ENCODE measurements at places on chromosomes 13 and 19.

GRCh38 chr13:110634558-110634957 lies 19.2 kb downstream of the NAXD start:
- DNase-seq: peak; percentile 11

GRCh38 chr19:32651729-32652140 lies 23.2 kb downstream of the ANKRD27 start:
- peak; percentile 27 for DNase-seq

DNA sequence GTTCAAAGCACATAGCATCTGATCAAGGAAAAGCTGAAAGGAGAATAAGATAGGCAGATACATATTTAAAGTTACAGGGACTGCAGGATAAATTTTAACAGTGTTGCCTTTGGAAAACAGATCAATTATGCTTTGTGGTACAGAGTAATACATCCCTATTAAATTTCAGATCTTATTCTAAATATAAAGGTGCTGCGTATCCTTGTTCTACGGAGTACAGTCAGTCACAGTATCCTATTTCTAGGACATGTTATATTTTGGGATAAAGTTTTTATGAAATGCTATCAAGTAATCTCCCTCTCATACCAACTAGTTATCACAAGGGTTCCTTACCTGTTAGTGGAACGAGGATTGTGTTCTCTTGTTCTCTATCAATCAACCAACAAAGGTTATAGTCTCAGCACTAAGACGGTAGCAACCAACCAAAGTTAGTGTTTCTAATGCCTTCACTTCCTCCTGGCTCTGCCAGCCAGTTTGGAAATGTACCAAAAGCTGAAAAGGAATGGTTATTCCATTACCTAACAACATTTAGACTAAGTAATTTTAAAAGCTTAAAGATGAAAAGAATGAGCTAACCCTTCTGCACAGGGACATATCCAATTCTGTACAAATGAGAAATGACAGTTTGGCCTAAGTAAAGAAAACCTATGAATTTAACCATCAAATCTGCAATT lies 35.2 kb downstream of the TSC22D1 start:
- peak; percentile 8 for DNase-seq

DNA sequence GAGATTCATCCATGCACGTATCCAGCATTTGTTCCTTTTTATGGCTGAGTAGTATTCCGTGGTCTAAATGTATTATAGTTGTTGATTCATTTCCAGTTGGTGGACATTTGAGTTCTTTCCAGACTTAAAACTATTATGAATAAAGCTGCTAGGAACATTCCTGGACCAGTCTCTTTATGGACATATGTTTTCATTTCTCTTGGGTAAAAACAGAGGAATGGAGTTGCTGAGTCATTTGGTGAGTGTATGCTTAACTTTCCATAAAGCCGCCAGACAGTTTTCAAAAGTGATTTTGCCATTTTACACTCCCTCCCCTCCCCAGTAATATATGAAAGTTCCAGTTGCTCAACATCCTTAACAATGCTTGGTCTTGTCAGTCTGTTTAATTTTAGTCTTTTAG lies 116.4 kb downstream of the TSHZ3 start:
- DNase-seq: no peak

GRCh38 chr19:57351867-57352266 lies 796 bp downstream of the ZNF304 start:
- no peak for DNase-seq

DNA sequence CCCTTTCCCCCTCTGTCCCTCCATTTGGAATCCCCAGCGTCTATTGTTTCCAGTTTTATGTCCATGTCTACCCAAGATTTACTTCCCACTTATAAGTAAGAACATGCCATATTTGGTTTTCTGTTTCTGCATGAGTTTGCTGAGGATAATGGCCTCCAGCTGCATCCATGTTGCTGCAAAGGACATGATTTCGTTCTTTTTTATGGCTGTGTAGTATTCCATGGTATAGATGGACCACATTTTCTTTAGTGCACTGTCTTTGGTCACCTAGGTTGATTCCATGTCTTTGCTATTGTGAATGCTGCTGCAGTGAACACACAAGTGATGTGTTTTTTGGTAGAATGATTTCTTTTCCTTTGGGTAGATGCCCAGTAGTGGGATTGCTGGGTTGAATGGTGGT lies 3.8 kb downstream of the ZNF555 start:
- no peak for DNase-seq

DNA sequence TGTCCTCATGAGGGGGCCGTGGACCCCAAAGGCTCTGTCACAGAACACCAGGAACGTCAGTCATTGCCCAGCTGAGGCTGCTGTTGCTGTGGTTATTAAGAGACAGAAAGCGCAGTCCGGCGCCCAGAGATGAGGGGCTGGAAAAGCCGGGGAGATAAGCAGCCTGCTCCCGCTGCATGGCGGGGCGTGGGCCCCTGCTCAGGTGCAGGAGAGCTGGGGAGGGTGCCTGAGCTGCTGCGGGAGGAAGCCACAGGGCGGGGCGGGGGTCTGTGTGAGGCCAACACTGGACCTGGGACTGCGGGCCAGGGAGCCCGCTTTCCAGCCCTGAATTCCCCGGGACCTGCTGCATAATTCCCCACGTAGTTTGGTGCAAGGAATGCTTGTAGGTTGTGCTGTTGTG lies 11.3 kb downstream of the SOX1 start:
- no peak for DNase-seq

DNA sequence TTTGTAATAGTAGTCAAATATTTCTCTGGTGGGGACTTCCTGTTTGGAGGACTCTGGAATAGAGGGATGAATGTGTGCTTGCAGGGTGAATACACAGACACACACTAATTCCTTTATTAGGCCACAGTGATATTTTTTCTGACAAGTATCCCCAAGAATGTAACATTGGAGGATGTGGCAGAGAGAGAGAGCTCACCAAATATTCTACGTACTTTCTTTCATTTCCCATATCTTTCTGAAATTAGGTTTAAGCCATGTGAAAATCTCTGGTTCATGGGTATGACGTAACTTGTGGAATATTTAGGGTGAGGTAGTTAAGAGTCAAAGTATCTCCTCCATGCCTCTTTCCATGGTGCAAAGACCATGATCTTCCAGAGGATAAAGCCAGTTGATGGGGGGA lies 463.4 kb downstream of the DIAPH3 start:
- no peak for DNase-seq

GRCh38 chr13:114053026-114053425 lies 79.2 kb upstream of the C13orf46 start:
- no peak for DNase-seq

- no peak for DNase-seq
Measured at GRCh38 chr19:4232614-4233281, 3.4 kb downstream of the EBI3 start.

- no peak for DNase-seq
Measured at GRCh38 chr19:51503286-51503817, 1.8 kb upstream of the SIGLEC12 start.
